ENCODE measurements at places on chromosomes 16 and 17. TPM values are rescaled to one million over a fixed set of nuclear protein-coding genes. Genes with fewer than 3 reads are reported as not detected.

MT1H gene
- not detected for total RNA-seq

KRT27 gene
- total RNA-seq, result not detected

KRTAP9-2 gene
- not detected for total RNA-seq

KRT31 gene
- total RNA-seq, result not detected

CLEC19A gene
- total RNA-seq, result 0.15 TPM

FGF11 gene
- total RNA-seq, result 2.1 TPM

KRT25 gene
- total RNA-seq, result not detected

PMP22 gene
- 1.7 TPM for total RNA-seq

- H3K4me1 ChIP-seq, result peaks cover 37% of the 10 kb centered on the region
- H3K27ac ChIP-seq, result no peak overlapping the region
- DNase-seq, result no peak
These were observed 5.4 kb upstream of the GIP start for GRCh38 chr17:48973806-48974205.

GRCh38 chr16:68539711-68540239 is 684 bp downstream of the ZFP90 start:
- H3K27ac ChIP-seq, result peak overlapping the region; percentile 57
- H3K36me3 ChIP-seq, result peaks cover 40% of the 10 kb centered on the region
- peak overlapping the region; percentile 84 for H3K4me3 ChIP-seq
- peaks cover 9% of the 10 kb centered on the region for H3K4me1 ChIP-seq
- H3K27me3 ChIP-seq, result no peaks in the 10 kb centered on the region

GRCh38 chr16:49010879-49011278 is 270.8 kb downstream of the CBLN1 start:
- H3K27me3 ChIP-seq, result peaks cover 14% of the 10 kb centered on the region
- DNase-seq, result no peak
- H3K27ac ChIP-seq, result no peak overlapping the region
- no peak overlapping the region for H3K4me3 ChIP-seq
- H3K4me1 ChIP-seq, result no peaks in the 10 kb centered on the region

GRCh38 chr17:80005360-80006338 is 30.0 kb downstream of the TBC1D16 start:
- H3K4me3 ChIP-seq, result peak overlapping the region; percentile 3
- peak overlapping the region; percentile 5 for H3K27ac ChIP-seq
- peaks cover 20% of the 10 kb centered on the region for H3K4me1 ChIP-seq
- H3K27me3 ChIP-seq, result no peaks in the 10 kb centered on the region
- peaks cover 16% of the 10 kb centered on the region for H3K36me3 ChIP-seq

- H3K27me3 ChIP-seq, result peaks cover 22% of the 10 kb centered on the region
- no peaks in the 10 kb centered on the region for H3K4me1 ChIP-seq
- no peak overlapping the region for H3K4me3 ChIP-seq
- H3K27ac ChIP-seq, result no peak overlapping the region
These were observed 323 bp upstream of the KRTAP9-9 start for GRCh38 chr17:41254861-41255260.

DNA sequence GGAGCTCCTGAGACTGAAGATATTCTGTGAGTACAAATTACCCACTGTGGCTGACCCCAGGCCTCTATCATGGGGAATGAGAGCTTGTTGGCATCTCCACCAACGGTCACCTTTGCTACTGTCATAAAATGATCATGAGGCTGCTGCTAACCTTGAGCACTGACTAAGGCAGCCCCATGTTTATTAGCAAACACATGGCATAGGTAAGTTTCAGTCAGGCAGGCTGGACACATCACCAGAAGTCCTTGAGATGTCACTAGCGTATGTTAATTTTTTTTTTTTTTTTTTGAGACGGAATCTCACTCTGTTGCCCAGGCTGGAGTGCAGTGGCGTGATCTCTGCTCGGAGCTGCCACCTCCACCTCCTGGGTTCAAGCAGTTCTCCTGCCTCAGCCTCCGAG is 1.5 kb upstream of the GLG1 start:
- no peak overlapping the region for H3K27ac ChIP-seq
- DNase-seq, result no peak
- H3K4me3 ChIP-seq, result no peak overlapping the region
- H3K27me3 ChIP-seq, result no peaks in the 10 kb centered on the region

DNA sequence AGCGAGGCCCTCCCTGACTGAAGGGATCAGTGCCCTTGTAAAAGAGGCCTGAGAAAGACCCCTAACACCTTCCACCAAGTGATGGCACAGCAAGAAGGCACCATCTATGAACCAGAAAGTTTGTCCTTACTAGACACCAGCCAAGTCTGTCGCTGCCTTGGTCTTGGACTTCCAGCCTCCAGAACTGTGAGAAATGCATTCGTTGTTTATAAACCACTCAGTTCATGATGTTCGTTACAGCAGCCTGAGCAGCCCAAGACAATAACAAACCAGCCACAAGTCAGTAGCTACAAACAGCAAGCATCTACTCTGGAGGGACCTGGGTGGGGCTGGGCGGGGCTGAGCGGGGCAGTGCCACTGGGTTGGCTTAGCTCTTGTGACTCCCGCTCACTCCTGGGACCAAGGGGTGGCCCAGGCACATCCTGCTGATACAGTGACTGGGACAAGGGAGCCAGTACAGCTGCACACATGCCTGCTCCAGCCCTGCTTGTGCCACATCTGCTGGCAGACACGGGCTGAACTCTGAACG is 234.9 kb downstream of the IRF8 start:
- peaks cover 98% of the 10 kb centered on the region for H3K27me3 ChIP-seq
- no peak overlapping the region for H3K27ac ChIP-seq
- DNase-seq, result no peak
- no peaks in the 10 kb centered on the region for H3K36me3 ChIP-seq

- no peaks in the 10 kb centered on the region for H3K27me3 ChIP-seq
- no peak for DNase-seq
- H3K4me3 ChIP-seq, result no peak overlapping the region
- H3K27ac ChIP-seq, result no peak overlapping the region
- H3K36me3 ChIP-seq, result peaks cover 64% of the 10 kb centered on the region
- H3K4me1 ChIP-seq, result peaks cover 22% of the 10 kb centered on the region
These were observed 2.7 kb downstream of the KCTD2 start for GRCh38 chr17:75049706-75050105.

DNA sequence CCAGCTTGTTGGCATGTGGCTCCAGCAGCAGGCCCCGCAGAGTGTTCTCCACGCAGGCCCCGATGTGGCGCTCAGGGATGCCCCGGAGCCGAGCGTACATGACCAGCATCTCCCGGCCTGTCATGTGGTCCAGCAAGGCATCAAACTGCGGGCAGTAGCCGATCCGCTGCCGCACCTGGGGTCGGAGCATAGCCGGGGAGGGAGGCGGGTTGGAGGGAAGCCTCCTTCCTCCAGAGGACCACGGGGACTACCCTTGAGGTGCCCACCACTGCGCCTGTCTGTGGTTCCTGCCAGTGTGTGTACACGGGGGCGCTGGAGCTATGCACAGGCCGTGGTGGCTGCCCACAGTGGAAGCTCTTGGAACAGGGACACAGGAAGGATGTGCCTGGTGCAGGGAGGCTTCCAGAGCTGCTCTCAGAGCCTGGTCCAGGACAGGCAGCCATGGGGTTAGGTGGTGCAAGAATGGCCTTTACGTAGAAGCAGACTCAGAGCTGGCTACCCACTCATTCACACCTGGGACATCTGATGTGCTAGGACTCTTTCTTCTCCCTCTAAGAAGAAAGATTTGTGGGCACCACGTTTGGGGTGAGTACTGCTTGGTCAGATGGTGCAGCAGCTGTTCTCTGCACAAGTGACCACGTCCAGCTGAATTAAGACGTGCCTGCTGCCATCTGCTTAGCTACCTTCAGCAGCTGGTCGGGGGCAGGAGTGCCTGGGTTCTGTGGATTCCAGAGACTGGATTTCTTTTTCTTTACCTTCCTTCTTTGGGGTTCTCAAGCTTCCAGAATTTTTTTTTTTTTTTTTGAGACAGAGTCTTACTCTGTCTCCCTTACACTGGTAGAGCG is 11.3 kb upstream of the RNPS1 start:
- H3K36me3 ChIP-seq, result no peaks in the 10 kb centered on the region
- peaks cover 25% of the 10 kb centered on the region for H3K27me3 ChIP-seq
- no peaks in the 10 kb centered on the region for H3K4me1 ChIP-seq
- no peak for DNase-seq
- no peak overlapping the region for H3K27ac ChIP-seq

DNA sequence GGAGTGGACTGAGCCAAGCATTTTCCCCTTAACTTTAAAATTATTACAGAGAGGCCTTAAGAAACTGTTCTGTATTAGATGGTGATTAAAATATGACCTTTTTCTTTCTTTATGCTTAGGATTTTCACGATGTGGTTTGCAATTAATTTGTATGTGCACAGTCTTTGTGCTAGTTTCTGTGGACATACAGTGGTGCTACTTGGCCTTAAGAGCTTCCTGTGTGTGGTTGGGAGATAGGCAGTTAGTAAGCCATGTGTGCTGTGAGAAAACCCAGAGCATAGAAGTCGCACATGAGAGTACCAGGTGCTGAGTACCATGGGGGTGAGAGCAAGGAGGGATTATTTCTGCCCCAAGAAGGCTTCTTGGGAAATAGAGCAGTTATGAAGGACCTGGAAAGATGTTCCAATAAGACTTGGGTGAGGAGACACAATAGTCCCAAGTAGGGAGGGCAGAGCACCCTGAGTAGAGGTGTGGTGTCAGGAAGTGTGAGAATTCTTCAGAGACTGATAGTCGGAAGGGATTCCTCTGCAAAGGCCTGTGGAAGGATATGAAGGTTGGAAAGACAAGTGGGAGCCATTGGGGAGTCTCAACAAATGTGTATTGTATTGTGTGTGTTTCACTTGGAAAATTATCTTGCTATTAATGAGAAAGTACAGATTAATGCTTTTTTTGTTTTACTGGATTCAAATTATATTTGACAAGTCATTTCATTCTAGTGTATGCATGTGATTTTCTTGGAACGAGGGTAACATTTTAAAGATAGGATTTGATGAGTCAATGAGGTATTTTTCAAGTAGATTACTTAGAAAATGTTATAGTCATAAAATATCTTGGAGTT is 239.9 kb downstream of the PRKCA start:
- peaks cover 41% of the 10 kb centered on the region for H3K4me1 ChIP-seq
- no peaks in the 10 kb centered on the region for H3K36me3 ChIP-seq
- peak overlapping the region; percentile 6 for H3K4me3 ChIP-seq

- H3K27ac ChIP-seq, result no peak overlapping the region
- no peak for DNase-seq
- peaks cover 84% of the 10 kb centered on the region for H3K27me3 ChIP-seq
- no peaks in the 10 kb centered on the region for H3K36me3 ChIP-seq
- no peak overlapping the region for H3K4me3 ChIP-seq
These were observed 53.4 kb downstream of the ASIC2 start for GRCh38 chr17:33239702-33240101.

GRCh38 chr16:5427571-5427970 is 330.0 kb upstream of the EEF2KMT start:
- H3K4me3 ChIP-seq, result no peak overlapping the region
- H3K36me3 ChIP-seq, result no peaks in the 10 kb centered on the region
- no peak for DNase-seq
- H3K27ac ChIP-seq, result no peak overlapping the region

GRCh38 chr17:1648963-1649843 is 463 bp downstream of the RILP start:
- H3K4me1 ChIP-seq, result no peaks in the 10 kb centered on the region
- peak; percentile 88 for DNase-seq
- H3K4me3 ChIP-seq, result peak overlapping the region; percentile 57
- no peaks in the 10 kb centered on the region for H3K27me3 ChIP-seq

DNA sequence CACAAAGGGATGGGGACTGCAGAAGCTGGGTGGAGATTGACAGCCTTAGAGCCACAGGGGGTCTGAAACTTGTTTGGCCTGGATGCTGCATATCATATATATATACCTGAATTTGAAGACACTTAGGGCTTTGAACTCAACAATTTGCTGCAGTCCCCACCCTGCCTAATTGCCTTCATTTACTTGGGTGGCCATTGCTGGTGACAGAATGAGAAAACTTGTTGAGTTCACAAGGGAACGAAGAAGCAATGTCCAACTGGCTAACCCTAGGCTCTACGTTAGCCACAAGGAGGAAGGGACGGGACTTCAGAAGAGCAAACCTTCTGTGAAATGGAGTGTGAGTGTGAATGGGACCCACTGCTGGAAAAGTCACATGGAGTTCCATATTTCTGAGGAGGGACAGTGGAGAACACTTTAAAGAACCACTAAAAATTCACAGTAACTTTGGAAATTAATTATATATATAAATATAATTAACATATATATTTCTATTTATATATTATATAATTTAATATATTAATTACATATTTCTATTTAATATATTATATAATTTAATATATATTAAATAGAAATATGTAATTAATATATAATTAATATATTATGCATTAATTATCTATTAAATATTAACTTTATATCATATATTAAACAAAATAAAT is 215.3 kb upstream of the SOX9 start:
- no peak overlapping the region for H3K4me3 ChIP-seq
- no peak for DNase-seq
- no peak overlapping the region for H3K27ac ChIP-seq
- no peaks in the 10 kb centered on the region for H3K36me3 ChIP-seq

GRCh38 chr17:57666201-57666870 is 78.8 kb downstream of the CCDC182 start:
- no peak overlapping the region for H3K4me3 ChIP-seq
- DNase-seq, result no peak
- no peaks in the 10 kb centered on the region for H3K27me3 ChIP-seq
- peaks cover 8% of the 10 kb centered on the region for H3K4me1 ChIP-seq
- peaks cover 12% of the 10 kb centered on the region for H3K36me3 ChIP-seq

GRCh38 chr17:58508341-58509067 is 5.9 kb downstream of the MTMR4 start:
- no peak overlapping the region for H3K27ac ChIP-seq
- H3K36me3 ChIP-seq, result peaks cover 24% of the 10 kb centered on the region
- no peak overlapping the region for H3K4me3 ChIP-seq
- no peaks in the 10 kb centered on the region for H3K27me3 ChIP-seq
- no peak for DNase-seq

- no peak overlapping the region for H3K27ac ChIP-seq
- H3K36me3 ChIP-seq, result no peaks in the 10 kb centered on the region
- H3K4me3 ChIP-seq, result no peak overlapping the region
- peaks cover 8% of the 10 kb centered on the region for H3K4me1 ChIP-seq
- peaks cover 65% of the 10 kb centered on the region for H3K27me3 ChIP-seq
- no peak for DNase-seq
These were observed 91.9 kb downstream of the IRF8 start for GRCh38 chr16:85990861-85991301.

- no peak for DNase-seq
- peaks cover 13% of the 10 kb centered on the region for H3K4me1 ChIP-seq
- no peaks in the 10 kb centered on the region for H3K27me3 ChIP-seq
- peaks cover 7% of the 10 kb centered on the region for H3K36me3 ChIP-seq
These were observed 14.4 kb upstream of the TIMP2 start for GRCh38 chr17:78939615-78940014.

- no peak overlapping the region for H3K27ac ChIP-seq
- DNase-seq, result no peak
- no peaks in the 10 kb centered on the region for H3K27me3 ChIP-seq
- no peaks in the 10 kb centered on the region for H3K4me1 ChIP-seq
These were observed 10.6 kb downstream of the LIG3 start for GRCh38 chr17:34990921-34991365.

DNA sequence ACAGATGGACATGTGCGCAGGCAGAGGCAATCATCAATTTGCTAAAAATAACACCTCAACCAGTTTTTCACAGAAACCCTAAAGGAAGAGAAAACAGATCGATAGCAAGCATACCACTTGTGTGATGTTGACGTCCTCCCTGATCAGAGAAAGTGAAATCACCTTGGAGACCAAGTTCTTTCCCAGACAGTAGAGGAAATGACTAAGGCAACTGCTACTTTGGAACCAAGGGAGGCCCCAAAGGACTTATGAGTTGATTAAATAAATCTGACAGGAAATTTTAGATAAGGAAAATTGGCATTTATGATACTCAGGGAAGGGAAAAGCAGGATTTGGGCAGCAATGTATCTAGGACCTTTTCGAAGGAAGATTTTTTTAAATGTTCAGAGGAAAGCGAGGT is 267.1 kb upstream of the ASIC2 start:
- H3K27ac ChIP-seq, result no peak overlapping the region
- no peaks in the 10 kb centered on the region for H3K36me3 ChIP-seq
- peaks cover 8% of the 10 kb centered on the region for H3K27me3 ChIP-seq

All from Calu3 (cell line).